ENCODE measurements at places on chromosomes 6 and 20.
A peak's percentile ranks its signal among the peaks of the same experiment; 100 is the strongest.

GRCh38 chr6:70849348-70850069, 107.4 kb downstream of the B3GAT2 start:
- DNase-seq = no peak

DNA sequence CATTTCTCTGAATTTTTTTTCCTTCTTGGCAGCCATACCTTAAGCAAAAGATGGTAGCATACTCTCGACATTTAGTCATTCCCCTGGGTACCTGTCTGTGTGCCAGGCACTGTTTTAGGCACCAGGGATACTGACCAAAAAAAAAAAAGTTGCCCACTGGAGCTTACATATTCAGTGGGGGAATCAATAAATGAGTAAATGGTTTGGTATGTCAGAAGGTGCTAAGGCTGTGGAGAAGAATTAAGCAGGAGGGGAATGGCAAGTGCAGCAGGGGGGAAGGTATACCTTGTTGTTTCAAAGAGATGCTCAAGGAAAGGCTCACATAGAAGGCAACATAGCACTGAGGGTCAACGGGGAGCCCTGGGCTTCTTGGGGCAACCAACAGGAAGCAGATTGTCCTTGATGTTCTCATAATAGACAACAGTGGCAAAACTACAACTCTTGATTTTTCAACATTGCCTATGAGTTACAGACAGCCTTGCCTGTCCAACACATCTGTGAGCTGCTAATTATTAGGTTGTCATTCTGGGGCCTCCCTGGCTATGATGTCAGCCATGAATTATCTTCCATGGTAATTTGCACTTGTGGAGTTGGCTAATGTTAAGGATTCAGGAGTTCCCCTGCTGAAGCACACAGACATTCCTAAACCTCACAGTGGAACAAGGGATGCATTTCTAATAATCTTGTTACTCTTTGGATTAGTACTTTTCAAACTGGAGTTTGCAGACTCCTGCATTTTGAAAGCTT, 19.6 kb downstream of the NT5E start:
- no peak for DNase-seq

DNA sequence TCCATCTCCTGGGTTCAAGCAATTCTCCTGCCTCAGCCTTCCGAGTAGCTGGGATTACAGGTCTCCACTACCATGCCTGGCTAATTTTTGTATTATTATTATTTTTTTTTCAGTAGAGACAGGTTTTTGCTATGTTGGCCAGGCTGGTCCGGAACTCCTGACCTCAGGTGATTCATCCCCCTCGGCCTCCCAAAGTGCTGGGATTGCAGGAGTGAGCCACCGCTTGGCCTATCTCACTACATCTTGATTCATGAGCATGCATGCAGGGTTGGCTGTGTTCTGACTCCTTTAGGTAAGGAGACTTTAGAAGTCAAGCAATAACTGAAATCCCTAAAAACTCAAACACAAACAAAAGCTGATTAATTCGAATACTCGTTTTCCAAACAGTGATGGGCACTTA, 80.9 kb downstream of the GJA1 start:
- no peak for DNase-seq

GRCh38 chr6:106141441-106142237, 55.5 kb downstream of the PRDM1 start:
- DNase-seq = no peak

- DNase-seq = no peak
Observed at GRCh38 chr20:44850837-44851236, 34.7 kb upstream of the YWHAB start.

DNA sequence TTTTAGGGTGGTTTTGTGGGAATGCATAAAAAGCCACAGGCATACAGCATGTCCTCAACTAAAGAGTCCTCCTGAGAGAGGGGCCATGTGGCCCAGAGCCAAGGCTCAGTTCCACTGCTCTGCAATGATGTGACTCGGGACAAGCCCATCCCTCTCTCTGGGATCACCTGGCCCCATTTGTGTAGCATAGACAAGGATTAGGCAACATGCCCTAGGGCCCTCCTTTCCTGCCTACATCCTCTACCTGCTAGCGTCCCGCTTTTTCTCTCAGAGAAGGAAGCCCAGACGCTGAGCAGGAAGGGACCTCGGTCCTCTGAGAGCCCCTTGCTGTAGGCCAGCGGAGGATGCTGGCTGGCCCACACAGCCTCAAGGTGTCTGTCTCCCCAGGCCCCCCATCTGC, 8.8 kb downstream of the TGM2 start:
- no peak for DNase-seq

GRCh38 chr6:16930432-16930831, 169.2 kb upstream of the ATXN1 start:
- DNase-seq = no peak

GRCh38 chr6:131954775-131955107, 3.6 kb upstream of the CCN2 start:
- no peak for DNase-seq

- DNase-seq = no peak
Observed at GRCh38 chr6:91164105-91164504, 577.2 kb upstream of the MAP3K7 start.

- no peak for DNase-seq
Observed at GRCh38 chr20:59039233-59039632, 3.4 kb downstream of the PRELID3B start.

GRCh38 chr20:57483287-57484050, 41.5 kb downstream of the CTCFL start:
- peak; percentile 35 for DNase-seq

DNA sequence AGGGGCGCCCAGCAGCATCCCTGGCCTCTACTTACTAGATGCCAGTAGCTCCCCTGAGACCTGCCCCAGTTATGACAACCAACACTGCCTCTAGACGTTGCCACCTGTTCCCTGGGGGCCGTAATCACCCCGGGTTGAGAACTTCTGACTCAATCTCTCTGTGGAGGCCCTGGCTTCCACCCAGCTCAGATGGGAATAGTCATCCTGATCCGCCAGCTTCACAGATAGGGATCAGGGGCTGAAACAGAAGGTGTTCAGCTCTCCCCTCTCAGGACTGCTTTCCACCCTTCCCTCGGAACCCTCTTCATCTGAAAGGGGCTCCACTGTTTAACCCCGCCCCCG, 3.3 kb downstream of the CAPN11 start:
- peak; percentile 69 for DNase-seq

GRCh38 chr6:41331401-41332150, 3.8 kb upstream of the NCR2 start:
- no peak for DNase-seq

- DNase-seq = no peak
Observed at GRCh38 chr20:46463852-46464251, 49.5 kb downstream of the ZNF334 start.

DNA sequence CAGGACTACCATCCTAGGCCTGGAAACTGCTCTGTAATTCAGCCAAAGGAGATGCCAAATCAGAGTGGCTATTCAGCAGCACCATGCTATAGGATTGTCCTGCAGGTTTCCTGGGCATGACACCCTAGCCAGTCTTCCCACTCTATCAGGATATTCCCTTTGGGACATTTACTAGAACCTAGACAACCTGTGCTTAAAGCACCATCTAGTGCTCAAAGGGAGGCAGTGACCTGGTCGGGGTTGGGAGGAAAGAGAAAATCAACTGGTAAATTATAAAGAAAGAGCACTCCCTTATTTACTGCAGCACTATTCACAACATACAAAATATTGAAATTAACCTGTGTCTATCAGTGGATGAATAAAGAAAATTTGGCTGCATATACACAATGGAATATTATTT, 67.2 kb upstream of the SMLR1 start:
- DNase-seq = no peak

GRCh38 chr6:128364766-128365519, 155.5 kb downstream of the PTPRK start:
- DNase-seq = no peak

GRCh38 chr6:9851541-9852380, 563.1 kb downstream of the TFAP2A start:
- peak; percentile 62 for DNase-seq

DNA sequence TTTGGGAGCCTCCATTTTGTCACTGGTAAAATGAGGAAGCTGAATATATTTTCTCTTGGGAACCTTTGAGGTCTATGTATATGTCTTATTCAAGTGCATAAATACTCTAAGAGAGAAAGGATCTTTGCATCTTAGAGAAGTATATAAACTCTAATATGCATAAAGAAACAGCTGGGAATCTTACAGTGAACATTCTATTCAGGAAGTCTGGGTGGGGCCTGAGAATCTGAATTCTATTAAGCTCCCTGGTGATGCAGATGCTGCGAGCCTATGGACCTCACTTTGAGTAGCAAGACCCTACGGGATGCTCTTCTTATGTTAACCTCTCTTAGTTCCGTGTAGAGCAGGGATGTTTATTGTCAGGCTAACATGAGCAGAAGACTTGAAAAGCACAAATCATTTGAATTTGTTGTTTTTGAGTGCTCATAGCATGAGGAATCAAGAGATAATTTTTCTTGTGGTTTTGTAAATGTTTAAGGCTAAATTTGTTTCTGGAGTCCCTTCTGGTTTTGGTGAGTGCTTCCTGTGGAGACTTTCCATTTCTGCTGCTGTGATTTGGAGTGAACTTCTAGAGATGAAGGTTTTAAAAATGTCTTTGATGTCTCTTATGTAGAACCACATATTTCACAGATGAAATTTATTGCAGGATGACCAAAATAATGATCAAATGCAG, 281.2 kb upstream of the JAG1 start:
- no peak for DNase-seq

GRCh38 chr20:5748246-5748645, 2.0 kb upstream of the SHLD1 start:
- DNase-seq = no peak

DNA sequence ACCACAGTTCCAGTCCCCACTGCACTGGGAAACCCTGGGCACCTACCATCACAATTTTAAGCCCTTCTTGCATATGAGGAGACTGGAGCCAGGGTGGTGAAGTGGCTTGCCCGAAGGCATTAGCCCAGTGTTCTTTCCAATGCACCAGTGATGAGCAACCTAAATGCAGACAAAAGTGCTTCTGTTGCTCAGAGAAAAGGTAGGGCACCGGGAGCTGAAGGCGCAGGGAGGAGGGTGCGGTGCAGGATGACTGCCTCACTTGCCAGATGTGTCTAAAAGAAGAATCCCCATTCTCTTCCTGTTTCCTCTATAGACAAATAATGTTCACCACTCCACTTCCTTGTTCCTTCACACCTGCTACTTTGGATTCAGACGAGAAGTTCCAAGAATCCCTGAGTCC, 86.5 kb downstream of the QRSL1 start:
- no peak for DNase-seq

DNA sequence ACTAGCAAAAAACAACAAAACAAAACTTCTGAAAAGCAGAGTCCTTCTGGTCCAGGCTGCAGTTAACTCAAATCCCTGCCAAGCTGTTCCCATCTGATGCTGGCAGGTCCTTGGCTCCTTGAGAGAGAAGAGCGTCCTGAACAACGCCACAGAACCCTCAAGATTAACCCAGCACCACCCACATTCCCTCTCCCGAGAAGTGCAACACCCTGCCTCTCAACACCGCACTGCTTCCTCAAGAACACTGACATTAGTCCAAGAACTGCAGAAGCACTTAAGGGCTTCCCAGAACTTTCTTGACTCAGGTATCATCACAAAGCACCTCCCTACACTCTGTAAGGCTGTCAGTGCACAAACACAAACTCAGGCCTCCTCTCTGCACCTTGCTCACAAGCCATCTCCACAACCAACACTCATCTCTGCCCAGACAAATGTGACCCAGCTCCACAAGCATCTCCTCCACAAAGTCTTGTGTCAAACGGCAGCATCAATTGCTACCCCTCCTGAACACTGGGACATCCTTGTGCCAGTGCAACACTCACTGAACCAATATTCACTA, 7.5 kb downstream of the MRPL14 start:
- no peak for DNase-seq

- no peak for DNase-seq
Observed at GRCh38 chr6:118893064-118893806, 717 bp upstream of the ASF1A start.

GRCh38 chr20:62656197-62656918, 14.1 kb downstream of the SLCO4A1 start:
- no peak for DNase-seq

DNA sequence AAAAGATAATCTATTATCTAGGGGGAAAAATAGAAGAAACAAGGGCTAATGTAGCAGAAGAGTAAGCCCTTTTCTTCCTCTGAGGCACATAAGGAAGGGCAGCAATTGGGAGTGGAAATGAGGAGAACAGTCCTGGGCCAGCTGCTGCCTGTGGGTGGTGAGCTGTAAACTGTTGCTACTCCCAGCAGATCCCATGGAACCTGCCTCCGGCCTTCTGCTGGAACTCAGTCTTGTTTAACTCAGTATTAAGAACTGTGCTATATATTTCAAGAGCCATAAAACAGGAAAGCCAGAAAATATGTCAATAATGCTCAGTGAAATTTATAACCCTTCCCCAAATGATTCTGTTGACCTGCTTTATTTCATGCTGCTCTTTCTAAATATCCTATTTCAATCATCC, 464.2 kb downstream of the COL12A1 start:
- DNase-seq = no peak

- DNase-seq = no peak
Observed at GRCh38 chr6:148620579-148621298, 126.1 kb upstream of the UST start.

DNA sequence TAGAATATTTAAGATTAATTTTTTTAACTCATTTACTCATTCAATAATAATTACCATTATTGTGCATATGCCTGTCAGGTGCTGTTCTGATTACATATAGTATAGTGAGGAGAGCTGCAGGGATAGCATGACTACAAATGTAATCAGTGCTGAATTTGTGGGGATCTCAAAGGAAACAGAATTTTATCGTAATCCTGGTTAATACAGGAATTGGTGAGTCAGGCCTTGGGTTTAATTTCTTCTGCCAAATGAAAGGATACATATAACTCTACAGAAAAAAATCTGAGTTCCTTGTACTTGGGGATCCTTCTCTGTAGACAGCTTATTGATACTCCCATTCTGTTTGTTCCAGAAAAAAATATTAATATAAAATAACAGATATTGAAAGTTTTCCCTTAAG, 297.2 kb downstream of the GJA1 start:
- DNase-seq = no peak

GRCh38 chr6:100463630-100464161, 1.0 kb downstream of the SIM1 start:
- peak; percentile 56 for DNase-seq

Data from posterior vena cava (tissue), 2 donors.